HuH-7.5 (cell line): ENCODE measurements at places on chromosomes 2 and 18.

GRCh38 chr2:2765839-2766495 lies 434.9 kb upstream of the MYT1L start:
- no peak for DNase-seq

DNA sequence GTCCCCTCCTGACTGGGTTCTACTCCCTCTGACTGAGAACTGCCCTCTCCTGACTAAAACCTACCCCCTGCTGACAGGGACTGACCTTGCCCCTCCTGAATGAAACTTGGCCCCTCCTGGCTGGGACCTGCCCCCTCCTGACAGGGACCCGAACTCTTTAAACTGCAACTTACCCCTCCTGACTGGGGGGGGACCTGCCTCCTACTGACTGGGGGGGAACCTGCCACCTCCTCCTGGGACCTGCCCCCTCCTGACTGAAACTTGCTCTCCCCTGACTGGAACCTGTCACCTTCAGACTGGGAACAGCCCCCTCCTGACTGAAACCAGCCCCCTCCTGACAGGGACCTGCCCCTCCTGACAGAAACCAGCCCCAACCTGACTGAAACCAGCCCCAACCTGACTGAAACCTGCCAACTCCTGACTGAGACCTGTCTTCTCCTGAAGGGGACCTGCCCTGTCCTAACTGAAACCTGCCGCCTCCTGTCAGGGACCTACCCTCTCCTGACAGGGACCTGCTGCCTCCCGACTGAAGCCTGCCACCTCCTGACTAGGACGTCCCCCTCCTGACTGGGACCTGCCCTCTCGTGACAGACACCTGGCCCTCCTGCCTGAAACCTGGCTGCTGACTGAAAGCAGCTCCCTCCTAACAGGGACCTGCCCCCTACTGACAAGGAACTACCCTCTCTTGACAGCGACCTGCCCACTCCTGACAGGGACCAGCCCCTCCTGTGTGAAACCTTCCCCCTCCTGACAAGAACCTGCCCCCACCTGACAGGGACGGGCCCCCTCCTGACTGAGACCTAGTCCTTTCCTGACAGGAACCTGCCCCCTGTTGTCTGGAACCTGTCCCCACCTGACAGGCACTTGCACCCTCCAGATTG lies 87.1 kb downstream of the PXDN start:
- no peak for DNase-seq

- DNase-seq = no peak
Measured at GRCh38 chr2:134324947-134325346, 71.1 kb downstream of the MGAT5 start.

- DNase-seq = no peak
Measured at GRCh38 chr18:11369556-11369955, 220.2 kb upstream of the PIEZO2 start.

DNA sequence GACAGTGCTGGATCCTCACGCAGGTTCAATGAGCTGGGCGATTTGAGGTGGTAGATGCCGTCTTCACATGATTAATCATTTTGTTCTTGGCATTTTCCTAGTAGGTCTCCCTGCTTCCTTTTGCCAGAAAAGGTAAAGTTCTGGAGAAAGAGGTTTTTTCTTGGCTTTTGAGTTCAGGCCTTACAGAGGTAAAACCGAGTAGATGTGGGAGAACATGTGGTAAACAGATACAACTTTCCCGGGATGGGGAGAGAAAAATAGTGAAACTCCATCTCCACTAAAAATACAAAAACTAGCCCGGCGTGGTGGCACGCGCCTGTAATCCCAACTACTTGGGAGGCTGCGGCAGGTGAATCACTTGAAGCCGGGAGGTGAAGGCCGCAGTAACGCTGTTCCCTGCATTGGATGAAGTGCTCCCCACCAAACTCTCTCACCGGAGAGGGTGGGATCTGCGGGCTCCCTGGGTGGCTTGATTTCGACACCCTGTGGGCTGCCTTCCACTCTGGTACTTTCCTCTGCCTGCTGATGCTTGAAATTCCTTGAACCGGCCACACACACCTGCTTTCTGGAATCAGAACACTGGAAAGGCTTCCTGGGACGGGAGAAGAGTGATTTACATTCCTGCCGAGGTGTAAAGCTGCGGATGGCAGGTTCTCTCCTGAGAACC lies 88.8 kb downstream of the ACTR3 start:
- DNase-seq = no peak

DNA sequence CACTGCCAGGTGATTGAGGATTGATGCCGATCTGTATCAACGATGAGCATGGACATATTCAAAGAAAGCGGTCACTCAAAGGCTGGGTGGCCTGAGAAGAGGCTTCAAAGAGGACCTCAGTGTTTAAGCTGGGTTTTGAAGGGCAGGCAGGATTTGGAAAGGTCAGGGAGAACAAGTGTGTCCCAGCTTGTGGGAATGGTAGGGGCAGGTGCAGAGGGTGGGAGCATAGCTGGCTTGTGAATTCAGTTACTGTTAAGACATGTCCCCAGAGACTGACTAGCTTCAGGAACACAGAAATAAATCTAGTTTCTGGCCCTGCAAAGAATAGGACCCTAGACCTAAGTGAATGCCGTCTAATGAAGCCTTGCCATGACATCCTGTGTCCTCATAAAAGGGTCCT lies 363.4 kb downstream of the CLIP4 start:
- no peak for DNase-seq
